ENCODE measurements at places on chromosomes 5 and 9. TPM values are rescaled to one million over a fixed set of nuclear protein-coding genes. Genes with fewer than 3 reads are reported as not detected.

The MCCC2 gene
- 64.2 TPM for total RNA-seq

DNA sequence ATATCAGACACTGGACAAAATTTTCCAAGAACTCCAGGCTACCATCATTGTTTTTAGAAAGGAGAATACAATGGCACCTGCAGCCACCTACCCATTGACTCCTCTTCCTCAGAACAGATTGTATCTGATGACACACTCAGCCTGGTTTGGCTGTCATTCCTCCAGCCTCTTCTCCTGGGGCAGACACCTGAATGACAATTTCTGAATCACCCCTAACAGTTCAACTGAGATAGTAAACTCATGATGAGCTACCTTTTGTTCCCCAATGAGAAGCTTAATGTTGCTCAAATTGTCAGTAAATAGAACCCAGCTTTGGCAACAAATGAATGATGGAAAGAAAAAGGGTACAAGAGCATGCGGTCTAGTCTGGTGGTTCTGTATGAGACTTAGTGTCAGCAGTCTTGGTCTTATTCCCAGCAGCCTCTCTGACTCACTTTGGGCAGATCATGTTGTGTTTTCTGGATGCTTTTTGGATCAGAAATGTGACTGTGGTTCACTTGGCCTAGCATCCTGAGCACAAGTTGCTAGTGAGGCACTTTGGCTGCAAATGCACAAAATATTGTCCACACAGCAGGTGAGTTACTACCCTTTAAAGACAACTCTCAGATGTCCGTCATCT lies 78.3 kb downstream of the MAMDC2 start:
- DNase-seq, result no peak

DNA sequence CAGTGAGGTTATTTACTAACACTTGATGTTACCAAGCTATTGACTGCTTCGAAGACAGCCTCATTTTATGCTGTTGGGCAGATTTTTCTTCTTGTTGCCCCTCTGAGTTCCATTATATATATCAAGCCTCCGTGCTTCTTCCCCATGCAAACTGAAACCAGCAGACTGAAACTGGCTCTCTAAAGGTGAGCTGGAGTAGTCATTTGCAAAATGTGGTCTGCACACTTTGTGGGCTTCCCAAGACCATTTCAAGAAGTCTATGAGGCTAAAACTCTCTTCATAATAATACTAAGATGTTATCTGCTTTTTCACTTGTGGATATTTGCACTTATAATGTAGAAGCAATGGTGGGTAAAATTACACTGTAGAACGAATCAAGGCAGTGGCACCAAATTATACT lies 13.9 kb downstream of the SLC36A1 start:
- no peak for DNase-seq

GRCh38 chr5:76294573-76294972 lies 108.5 kb upstream of the IQGAP2 start:
- no peak for DNase-seq

- no peak for DNase-seq
These were observed 7.5 kb upstream of the CNOT6 start for GRCh38 chr5:180486636-180487149.

GRCh38 chr9:80435591-80435990 lies 863.8 kb downstream of the TLE4 start:
- DNase-seq, result no peak

DNA sequence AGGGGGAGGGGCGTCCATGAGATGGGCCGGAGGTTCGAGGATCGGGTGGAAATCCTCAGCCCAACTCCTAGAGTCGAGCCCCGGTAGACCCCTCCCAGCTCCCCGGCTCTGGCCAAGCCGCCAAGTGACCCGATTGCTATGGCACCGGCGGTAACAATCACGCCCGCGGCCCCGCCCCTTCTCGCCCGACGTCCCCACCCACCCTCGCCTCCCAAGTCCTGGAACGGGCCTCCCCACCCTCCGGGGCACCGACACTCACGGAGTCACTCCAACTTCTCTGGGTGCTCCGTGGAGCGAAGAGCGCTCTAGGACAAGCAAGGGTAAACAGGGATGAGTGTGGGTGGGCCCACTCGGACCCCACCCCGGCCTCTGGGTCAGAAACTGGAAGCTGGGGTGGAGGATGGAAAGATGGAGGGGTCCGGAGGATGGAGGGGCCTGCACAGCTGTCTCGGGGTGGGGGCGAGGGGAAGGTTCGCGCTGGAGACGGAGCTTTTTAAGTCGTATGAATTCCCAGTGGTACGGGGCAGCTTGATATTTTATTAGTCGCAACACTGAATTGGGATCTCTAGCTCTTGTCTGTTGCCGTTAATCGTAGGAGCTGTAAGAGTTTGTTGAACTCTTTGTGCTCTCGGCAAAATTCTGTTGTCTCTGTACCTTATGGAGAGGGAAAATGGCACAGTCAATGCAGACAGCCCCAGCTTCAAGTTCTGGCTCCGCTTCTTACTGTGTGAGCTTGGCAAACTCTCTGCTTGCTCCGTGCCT lies at the start of gene SPACA9:
Gene SPACA9 (plus strand): TSS at position 204 of the 762 bp plus-strand sequence. CDS start 5,050 bp downstream, outside the sequence.
- DNase-seq, result peak; percentile 76

DNA sequence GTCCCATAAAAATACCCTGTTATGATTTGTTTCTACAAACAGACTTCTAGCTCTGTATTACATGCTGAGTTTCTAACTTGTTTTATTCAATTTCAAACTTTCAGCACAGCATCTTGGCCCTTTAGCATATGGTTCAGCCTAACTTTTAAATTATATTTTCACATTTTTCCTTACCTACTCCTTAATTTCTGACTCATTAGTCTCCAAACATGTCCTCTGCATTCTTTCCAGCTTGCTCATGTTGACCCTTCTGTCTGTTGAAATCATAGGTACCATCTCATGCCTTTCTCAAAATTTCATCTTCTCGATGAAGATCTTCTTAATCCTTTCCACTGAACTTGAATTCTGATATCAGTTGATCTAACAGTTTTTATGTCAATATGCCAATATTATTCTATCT lies 200.9 kb upstream of the RIOK2 start:
- DNase-seq, result no peak

Data from H9 (cell line).